ENCODE measurements at places on chromosomes 2 and 18.

- no peak for DNase-seq
Observed at GRCh38 chr2:44947028-44947375, 5.5 kb downstream of the SIX3 start.

DNA sequence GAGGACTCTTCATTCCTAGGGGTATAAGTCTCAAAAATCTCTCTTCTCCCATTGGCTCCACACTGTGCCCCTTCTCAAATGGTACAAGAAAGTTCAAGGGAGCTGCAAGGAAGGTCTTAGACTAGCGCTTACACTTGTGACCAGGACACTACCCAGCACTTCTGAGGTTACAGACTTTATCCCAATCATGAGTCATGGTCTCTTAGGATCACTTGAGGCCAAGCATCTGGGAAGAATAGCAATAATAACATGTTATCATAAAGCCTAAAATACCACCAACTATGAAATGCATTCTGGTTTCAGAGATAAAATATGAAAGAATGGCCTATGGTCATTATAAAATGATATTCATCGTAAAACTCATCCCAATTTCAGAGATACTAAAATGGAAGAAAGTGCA is 309.9 kb upstream of the PKDCC start:
- no peak for DNase-seq

- DNase-seq: no peak
Observed at GRCh38 chr18:44725300-44726058, 44.8 kb downstream of the SETBP1 start.

DNA sequence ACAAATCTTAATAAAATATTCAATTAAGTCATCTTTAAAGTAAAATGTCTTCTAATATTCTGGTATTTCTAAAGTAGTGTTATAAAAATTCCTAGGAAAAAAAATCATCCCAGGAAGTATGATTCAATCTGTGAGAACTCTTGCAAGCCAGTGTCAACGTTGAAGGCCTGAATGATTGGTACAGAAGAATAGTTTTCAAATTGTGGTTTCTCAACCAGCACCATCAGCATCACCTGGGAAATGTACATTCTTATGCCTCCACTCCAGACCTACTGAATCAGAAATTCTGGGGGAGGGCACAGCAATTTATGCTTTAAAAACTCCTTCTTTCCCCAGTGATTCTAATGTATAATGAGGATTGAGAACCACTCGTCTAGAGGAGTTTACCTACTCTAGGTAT is 62.3 kb upstream of the C2orf15 start:
- no peak for DNase-seq

GRCh38 chr18:11040359-11040758 is 109.0 kb downstream of the PIEZO2 start:
- DNase-seq: no peak

DNA sequence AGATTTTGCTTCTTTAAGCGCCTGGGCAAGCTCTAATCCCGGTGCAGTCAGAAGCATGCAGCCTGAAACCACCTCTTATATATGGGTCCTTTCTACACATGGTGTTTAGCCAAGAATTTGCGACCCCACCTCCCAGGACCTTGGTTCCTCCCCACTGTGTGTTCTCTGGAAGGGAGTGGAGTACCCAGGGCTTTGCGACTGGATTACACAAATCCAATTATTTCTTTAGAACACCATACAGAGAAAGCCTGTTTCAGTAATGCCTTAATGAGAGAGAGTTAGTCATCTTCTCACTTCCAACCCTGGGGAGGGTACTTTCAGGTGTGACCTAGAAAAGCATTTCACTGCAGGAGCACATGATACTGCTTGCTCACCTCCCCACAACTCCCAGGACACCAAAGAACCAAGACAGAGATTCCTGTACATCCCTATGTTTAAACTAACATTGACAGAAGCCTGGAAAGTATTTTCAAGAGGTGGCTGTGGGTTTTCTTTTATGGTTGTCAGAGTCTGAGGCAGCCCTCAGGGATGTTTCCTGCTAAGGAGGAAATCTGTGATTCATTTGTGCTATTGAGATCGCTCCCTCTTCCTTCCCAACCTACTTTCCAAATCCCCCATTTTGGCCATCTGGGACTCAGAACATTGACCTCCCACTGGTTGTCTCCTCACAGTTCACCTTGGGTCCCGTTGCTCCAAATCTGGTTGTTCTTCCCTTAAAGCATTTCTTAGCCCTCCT is at the start of gene CAPN14:
TSS of gene CAPN14 (minus strand) at position 51 of the 736 bp plus-strand sequence. CDS start 12,068 bp downstream, outside the sequence.
- no peak for DNase-seq

GRCh38 chr2:218400167-218400929 is 680 bp downstream of the CTDSP1 start:
- no peak for DNase-seq

GRCh38 chr2:191151331-191151730 is 537 bp upstream of the STAT4 start:
- no peak for DNase-seq

- DNase-seq: no peak
Observed at GRCh38 chr2:85439986-85440385, 21.5 kb downstream of the SH2D6 start.

DNA sequence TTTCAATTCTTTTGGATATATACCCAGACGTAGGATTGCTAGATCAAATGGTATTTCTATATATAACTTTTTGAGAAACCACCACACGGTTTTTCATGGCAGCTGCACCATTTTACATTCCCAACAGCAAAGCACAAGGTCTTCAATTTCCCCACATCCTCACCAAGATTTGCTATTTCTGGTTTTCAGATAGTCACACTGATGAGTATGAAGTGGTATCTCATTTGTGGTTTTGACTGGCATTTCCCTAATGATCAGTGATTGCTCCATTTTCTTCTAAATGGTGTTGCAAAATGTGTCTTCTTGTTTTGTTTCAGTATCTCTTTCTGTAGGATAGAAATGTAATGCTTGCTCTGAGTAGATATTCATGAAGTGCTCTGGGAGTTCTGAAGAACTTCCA is 52.0 kb downstream of the ANKRD44 start:
- DNase-seq: no peak

- DNase-seq: no peak
Observed at GRCh38 chr2:218260166-218260565, 649 bp upstream of the GPBAR1 start.

DNA sequence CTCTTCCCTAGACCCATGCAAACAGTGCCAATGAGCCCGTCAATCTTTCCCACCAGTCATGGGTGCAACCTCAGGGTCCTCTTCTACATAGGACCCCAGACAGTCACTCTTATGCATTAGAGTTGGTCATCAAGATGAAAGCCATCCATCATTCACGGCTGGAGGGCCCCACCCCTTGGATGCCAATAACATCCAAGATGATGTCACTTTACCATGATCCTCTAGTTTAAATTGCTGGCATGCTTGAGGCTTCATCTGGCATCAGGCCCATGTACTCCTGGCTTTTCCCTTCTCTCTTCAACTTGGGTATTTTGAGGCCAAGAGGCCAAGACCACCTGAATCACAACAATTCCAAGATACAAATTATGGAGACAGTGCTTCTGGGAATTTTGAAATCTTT is 91.1 kb upstream of the MAPK4 start:
- DNase-seq: no peak

- DNase-seq: no peak
Observed at GRCh38 chr2:161010503-161011015, 149.7 kb upstream of the TANK start.

DNA sequence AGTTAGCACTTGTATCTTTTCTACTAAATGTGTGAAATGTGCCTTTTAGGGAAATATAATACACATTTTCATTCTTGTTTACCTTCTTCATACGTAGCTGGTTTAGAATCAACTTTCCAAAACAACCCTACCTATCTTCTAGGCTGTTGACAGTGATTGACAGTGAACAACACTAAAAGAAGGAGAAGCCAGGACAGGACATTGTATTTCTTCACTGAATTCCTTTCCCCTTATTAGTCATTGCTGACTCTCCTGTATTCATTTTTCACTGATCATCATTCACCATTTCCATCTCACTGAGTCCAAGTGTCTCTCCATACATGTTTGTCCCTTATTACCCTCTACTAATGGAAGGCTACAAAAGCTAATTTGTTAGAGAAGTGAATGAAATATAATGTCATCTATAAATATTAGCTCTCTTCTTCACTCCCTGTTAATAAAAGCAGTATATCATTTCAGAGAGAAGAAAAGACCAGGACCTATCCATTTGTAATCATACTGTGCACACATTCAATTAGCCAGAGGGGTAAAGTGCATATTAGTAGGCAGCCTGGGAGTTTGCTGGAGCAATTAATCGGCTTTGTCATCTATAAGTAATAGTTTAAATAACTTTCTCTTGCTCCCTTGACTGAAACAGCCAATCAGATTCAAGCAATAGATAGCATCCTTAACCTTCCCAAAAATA is 192.5 kb upstream of the FOSL2 start:
- no peak for DNase-seq

DNA sequence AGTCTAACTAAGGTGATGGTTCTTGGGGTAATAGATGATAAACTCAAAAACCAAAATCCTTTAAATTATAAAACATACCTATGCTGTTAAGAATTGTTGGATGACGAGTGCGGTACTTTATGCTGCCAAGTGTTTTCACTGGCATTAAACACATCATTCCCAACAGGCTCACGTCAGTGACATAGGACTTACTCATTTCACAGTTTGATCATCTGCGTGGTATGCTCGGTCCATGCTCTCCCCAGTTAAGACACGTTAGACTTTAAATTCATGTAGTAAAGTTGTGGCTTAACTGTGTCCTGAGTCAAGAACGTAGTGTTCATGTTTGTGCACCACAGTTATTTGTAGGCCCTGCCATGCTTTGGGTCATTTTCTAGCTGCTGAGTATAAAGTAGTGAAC is 125.6 kb upstream of the MYT1L start:
- DNase-seq: no peak

DNA sequence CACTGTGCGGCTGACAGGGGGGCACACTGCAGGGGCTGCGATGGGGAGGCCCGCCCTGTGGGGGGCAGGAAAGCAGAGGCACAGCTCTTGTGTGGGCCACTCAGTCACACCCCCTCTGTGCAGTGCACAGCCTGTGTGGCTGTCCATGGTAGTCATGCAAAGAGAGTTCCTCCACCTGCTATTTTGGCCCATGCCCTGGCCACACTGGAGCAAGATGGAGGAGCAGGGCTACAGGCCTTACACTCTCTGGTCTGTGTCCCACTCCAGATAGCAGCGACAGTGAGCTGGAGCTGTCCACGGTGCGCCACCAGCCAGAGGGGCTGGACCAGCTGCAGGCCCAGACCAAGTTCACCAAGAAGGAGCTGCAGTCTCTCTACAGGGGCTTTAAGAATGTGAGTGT is 28.5 kb upstream of the FAHD2A start:
- no peak for DNase-seq

DNA sequence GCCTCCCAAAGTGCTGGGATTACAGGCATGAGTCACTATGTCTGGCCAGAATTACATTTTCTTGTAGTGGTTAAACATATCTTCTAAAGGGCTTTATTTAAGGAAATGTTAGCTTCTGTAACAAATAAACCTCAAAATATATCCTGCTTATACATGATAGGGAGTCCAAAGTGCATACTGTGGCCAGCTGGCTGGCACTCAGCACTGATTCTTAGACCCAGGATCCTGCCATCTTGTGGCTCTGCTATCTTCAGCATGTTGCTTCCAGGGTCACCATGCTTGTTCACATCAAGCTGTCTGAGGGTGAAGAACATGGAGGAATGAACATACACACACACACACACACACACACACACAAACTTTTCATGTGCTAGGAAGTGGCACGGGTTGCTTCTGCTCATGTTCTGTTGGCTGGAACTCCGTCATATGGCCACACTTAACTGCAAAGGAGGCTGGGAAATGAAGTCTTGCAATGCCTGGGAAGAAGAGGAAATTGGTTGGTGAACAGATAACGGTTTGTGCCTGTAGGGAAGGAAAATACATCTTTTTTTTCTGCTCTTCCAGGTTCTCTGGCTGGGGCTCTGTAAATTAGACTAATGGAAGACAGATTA is 40.0 kb downstream of the NPPC start:
- DNase-seq: no peak

DNA sequence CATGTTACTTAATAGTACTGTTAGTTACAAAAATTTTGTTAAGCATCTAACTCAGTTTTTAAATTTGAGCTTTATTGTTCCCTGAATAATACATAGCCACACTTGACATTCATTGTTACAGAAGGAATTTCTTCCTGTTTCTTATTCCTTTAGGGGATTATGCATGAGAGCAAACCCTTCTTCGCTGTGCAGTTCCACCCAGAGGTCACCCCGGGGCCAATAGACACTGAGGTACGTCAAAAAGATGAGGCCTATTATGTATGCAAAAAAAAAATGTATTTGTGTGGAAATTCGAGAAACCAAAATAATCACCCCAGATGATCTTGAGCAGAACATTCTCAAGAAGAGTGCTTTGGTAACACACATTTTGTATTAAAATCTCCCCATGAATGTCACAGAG is 36.3 kb downstream of the CPS1 start:
- no peak for DNase-seq

- no peak for DNase-seq
Observed at GRCh38 chr18:11523804-11524203, 85.6 kb upstream of the SLC35G4 start.

DNA sequence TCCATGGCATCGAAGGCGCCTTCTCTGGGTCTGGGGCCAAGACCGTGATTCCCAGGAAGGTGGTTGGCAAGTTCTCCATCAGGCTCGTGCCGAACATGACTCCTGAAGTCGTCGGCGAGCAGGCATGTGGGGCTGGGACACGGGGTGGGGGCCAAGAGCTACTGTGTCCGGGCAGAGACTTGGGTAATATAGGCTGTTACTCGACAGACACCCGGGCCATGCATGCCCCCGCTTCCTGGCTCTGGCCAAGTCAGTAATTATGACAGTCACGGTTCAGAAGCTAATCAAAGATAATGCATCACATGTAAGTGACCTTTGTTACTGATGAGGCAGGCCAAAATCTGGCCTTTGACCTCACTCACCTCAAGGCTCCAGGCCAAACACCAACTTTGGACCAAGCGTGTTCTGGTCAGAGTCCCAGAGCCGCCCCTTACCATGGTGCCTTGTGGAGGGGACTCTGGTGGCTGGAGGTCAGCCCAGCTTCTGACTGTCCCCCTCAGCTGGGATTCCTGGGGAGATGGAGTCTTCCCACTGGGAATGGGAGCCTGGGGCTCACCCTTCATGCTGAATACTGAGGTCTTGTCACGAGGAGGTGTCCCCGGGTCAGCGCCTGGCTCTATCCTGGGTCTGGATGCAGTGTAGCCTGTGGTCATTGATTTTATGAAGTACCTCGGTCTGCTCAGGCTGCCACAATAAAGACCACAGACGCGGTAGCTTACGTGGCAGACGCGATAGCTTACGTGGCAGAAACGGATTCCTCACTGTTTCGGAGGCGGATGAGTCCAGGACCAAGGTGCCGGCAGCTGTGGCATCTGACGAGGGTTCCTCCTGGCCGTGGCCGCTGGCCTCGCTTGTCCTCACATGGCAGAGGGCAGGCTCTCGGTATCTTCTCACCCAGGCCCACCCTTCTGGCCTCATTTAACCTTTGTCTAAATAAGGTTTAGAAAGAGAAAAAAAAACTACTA is 17.7 kb upstream of the CNDP1 start:
- DNase-seq: no peak

GRCh38 chr18:7089369-7089768 is 28.2 kb downstream of the LAMA1 start:
- no peak for DNase-seq

- no peak for DNase-seq
Observed at GRCh38 chr18:25251068-25251467, 100.9 kb downstream of the ZNF521 start.

Data from NCI-H2081 (cell line).